PC-9 (cell line): ENCODE measurements at places on chromosomes 7 and 10.

DNA sequence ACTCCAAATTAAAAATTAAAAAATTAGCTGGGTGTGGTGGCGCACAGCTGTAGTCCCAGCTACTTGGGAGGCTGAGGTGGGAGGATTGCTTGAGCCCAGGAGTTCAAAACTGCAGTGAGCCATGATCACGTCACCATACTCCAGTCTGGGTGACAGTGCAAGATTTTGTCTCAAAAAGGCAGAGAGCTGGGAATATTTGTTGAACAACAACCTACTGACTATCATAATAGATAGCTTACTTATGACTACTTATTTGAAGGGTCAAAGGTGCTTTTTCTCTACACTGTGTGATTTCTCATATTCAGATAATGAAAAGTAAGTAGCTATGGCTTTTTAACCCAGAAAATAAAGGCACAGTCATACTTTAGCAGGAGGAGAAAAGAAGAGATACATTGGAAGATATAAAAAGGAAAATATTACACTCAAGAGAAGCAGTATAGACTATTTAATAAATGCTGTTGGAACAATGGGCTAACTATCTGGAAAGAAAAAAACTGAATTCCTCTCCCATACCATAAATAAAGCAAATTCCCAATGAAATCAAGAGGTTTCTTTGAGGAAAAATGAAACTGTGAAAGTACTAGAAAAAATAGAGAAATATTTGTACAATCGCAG is 6.7 kb downstream of the GSDME start:
- H3K4me1 ChIP-seq: peaks cover 7% of the 10 kb centered on the region
- no peak for DNase-seq
- H3K27ac ChIP-seq: no peak overlapping the region
- H3K36me3 ChIP-seq: no peaks in the 10 kb centered on the region
- H3K4me3 ChIP-seq: no peak overlapping the region

- DNase-seq: no peak
- no peak overlapping the region for H3K4me3 ChIP-seq
- no peaks in the 10 kb centered on the region for H3K36me3 ChIP-seq
- H3K4me1 ChIP-seq: no peaks in the 10 kb centered on the region
- H3K27ac ChIP-seq: no peak overlapping the region
- no peaks in the 10 kb centered on the region for H3K27me3 ChIP-seq
Measured at GRCh38 chr7:84568781-84569180, 374.2 kb upstream of the SEMA3A start.

GRCh38 chr7:28330384-28331070 is 81.8 kb upstream of the CREB5 start:
- 0 out of 2 replicates have a peak, but pooled peaks cover 4% of the 10 kb centered on the region for H3K4me1 ChIP-seq
- H3K27me3 ChIP-seq: peaks cover 4% of the 10 kb centered on the region; the same call in 1 of the 2 replicates
- no peak for DNase-seq
- H3K36me3 ChIP-seq: no peaks in the 10 kb centered on the region
- no peak overlapping the region for H3K27ac ChIP-seq

DNA sequence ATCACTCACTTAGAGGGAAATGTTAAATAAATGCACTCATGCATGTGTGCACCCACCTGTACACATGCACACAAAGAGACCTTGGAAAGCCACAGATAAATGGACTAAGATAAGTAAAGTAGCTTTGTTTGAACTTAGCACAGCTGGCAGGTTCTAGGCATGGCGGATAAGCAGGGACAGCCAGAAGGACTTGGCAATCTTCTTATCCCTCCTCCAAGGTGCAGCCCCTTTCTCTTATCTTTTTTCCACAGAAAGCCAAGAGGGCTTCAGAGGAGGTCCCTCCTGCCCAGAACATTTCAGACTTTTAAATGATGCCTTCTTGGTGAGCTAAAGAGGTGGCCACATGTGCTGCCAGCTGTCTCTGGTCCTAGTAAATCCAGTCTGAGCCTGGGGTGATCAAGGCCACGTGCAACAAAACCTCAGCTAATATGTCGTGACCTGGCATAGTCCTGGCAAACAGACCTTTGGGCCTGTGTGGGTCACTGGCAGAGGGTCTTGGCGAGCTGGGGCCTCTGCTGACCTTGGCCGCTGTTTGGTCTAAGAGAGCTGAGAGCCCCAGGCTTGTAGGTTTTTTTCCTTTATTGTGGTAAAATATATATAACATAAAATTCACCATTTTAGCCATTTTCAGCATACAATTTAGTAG is 43.2 kb upstream of the SLC35B4 start:
- H3K4me1 ChIP-seq: peaks cover 29% of the 10 kb centered on the region
- H3K36me3 ChIP-seq: no peaks in the 10 kb centered on the region
- H3K27me3 ChIP-seq: no peaks in the 10 kb centered on the region
- no peak overlapping the region for H3K4me3 ChIP-seq
- DNase-seq: no peak
- H3K27ac ChIP-seq: no peak overlapping the region
